ENCODE measurements at places on chromosomes 1 and 21.

GRCh38 chr1:214363386-214363785 is 82.4 kb downstream of the SMYD2 start:
- no peak for DNase-seq

GRCh38 chr1:56216218-56216617 is 363.1 kb downstream of the PLPP3 start:
- DNase-seq = no peak

GRCh38 chr1:233514946-233515391 is 98.9 kb upstream of the KCNK1 start:
- no peak for DNase-seq

GRCh38 chr21:45000637-45001133 is 60.9 kb downstream of the SLX9 start:
- DNase-seq = no peak

DNA sequence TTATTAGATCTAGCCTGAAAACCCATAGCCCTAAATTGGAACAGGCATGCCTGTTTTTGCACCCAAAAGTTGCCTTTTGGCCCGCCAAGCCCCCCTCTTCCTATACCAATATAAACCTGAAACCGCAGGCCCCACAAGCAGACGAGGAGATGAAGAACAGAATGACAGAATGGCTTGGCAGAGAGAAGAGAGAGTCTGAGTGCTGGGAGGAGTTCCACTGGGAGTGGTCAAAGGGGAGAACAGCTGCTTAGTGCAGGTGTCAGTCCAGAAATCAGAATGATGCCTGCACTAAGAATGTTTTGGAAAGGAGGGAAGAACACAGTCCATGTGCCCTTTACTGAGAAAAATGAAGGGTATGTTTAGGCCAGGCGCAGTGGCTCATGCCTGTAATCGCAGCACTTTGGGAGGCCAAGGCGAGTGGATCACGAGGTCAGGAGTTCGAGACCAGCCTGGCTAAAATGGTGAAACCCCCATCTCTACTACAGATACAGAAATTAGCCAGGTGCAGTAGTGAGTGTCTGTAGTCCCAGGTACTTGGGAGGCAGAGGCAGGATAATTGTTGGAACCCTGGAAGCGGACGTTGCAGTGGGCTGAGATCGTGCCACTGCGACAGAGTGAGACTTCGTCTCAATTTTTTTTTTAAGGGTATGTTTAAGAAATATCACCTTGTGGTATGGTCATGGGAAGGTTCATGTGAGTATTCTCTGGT is 9.4 kb downstream of the DYRK1A start:
- no peak for DNase-seq

DNA sequence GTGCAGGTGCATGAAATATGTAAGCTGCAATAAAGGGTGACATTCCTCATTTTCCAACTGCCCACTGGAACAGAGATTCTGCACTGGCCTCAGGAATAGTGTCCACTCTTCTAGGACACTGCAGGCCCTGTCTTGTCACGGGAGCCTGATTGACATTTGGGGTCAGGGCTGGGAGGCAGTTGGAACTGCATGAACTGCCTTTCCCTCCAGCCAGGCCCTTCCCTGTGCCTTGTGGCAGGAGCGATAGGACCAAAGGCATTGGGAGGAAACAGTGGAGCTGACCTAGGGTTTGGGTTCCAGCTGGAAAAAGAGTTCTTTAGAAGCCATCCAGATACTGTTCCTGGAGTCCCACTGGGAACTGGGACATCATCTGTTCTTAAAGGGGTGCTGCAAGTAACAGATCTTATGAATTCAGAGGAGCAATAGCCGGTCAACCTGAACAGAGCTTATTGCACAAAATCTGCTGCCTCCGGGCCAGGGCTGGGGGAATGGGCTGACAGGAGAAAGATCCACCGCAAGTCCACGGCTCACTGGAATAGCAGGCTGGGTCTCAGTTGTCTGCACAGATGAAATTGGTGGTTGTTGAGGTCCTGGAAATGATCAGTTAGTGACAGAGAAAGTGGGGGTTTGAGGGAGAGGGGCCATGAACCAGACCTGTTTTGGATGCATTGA is 451.7 kb downstream of the CAMTA1 start:
- no peak for DNase-seq

GRCh38 chr1:162206300-162206699 is 136.8 kb downstream of the NOS1AP start:
- no peak for DNase-seq

GRCh38 chr1:225944387-225944786 is 3.4 kb upstream of the LEFTY2 start:
- DNase-seq = no peak
